ENCODE measurements at places on chromosomes 11 and 22. TPM values are rescaled to one million over a fixed set of nuclear protein-coding genes. Genes with fewer than 3 reads are reported as not detected.
A peak's percentile ranks its signal among the peaks of the same experiment; 100 is the strongest.

SLC17A6 gene
- total RNA-seq: not detected

DNA sequence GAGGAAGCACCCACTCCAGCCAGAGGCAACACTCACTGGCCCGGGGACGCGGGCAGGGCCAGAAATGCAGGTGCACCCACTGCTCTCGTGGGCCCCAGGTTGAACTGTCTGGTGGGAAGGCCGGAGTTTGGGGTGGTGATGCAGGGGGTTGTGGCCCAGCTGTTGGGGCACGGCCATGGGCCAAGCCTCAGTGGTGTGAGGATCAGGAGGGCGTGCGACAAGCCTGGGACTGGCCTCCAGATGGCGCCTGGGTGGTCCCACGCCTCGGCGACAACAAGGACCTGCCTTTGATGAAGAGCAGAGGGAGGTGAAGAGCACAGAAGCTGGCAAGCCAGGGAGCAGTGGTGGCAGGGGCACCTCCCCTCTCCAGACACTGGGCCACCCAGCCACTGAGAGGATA, 240.8 kb downstream of the BRD1 start:
- no peaks in the 10 kb centered on the region for H3K36me3 ChIP-seq
- H3K4me3 ChIP-seq: no peak overlapping the region
- H3K27ac ChIP-seq: no peak overlapping the region
- no peaks in the 10 kb centered on the region for H3K4me1 ChIP-seq
- H3K27me3 ChIP-seq: no peaks in the 10 kb centered on the region
- no peak for DNase-seq

GRCh38 chr22:17972385-17973191, 51.8 kb downstream of the MICAL3 start:
- peaks cover 10% of the 10 kb centered on the region for H3K4me1 ChIP-seq
- no peaks in the 10 kb centered on the region for H3K36me3 ChIP-seq
- no peak overlapping the region for H3K4me3 ChIP-seq
- H3K27ac ChIP-seq: no peak overlapping the region
- H3K27me3 ChIP-seq: no peaks in the 10 kb centered on the region

ANGPTL5 gene
- not detected for total RNA-seq

GRCh38 chr22:50641696-50642607, 14.0 kb upstream of the ARSA start:
- no peak overlapping the region for H3K27ac ChIP-seq
- no peaks in the 10 kb centered on the region for H3K4me1 ChIP-seq
- no peak for DNase-seq
- peaks cover 2% of the 10 kb centered on the region for H3K27me3 ChIP-seq
- no peaks in the 10 kb centered on the region for H3K36me3 ChIP-seq
- no peak overlapping the region for H3K4me3 ChIP-seq

DNA sequence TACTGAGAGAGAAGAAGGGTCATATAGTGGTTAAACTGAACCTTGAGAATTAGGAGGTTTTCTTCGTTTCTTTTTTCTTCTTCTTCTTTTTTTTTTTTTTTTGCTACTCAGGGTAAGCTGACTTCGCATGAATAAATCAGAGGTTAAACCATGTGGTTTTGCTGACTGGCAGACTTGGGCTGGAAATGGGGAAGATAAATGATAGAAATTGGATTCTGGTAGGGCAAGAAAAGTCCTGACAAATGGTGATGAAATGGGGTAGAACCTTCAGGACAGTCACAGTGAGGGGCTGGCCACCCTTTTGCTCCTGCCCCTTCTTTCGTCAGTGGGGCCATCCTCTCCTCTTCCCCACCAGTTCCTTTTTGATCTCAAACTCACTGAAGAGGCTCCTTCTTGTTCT, 1.6 kb upstream of the SWAP70 start:
- H3K4me3 ChIP-seq: peak overlapping the region; percentile 88
- H3K4me1 ChIP-seq: peaks cover 18% of the 10 kb centered on the region
- H3K27me3 ChIP-seq: peaks cover 27% of the 10 kb centered on the region
- DNase-seq: no peak
- H3K36me3 ChIP-seq: peaks cover 8% of the 10 kb centered on the region

GRCh38 chr11:22725079-22725478, 58.7 kb downstream of the GAS2 start:
- H3K4me3 ChIP-seq: no peak overlapping the region
- no peaks in the 10 kb centered on the region for H3K4me1 ChIP-seq
- H3K27ac ChIP-seq: no peak overlapping the region
- peaks cover under 1% of the 10 kb centered on the region for H3K27me3 ChIP-seq
- no peak for DNase-seq

RAB39A gene
- total RNA-seq: not detected

- DNase-seq: no peak
- peaks cover 5% of the 10 kb centered on the region for H3K27me3 ChIP-seq
- H3K4me1 ChIP-seq: no peaks in the 10 kb centered on the region
Measured at GRCh38 chr11:85935751-85936150, 80.6 kb downstream of the CCDC83 start.

DNA sequence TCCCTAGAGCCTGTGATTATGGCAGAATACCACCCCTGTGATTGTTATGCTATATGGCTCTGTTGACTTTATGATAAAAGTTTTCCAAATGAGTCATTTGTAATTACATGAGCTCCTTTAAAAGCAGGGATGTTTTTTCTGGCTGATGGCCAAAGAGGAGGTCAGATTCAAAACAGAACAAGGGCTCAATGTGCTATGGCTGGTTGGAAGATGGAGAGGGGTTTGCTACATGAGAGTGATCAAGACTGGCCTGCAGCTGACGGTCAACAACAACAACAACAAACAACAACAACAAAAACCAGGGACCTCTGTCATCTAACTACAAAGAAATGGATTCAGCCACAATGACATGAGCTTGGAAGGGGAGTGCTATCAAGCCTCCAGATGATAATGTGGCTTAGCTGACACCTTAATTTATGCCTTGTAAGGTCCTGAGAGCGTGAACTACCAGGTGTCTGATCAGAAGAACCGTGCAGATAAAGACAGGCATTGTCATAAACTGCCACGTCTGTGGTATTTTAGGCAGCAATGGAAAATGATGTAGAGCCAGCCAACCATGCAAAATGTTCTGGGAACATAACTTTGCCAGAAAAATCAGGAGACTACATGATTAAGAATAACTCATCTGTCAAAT, 47.2 kb downstream of the PIWIL3 start:
- H3K4me1 ChIP-seq: no peaks in the 10 kb centered on the region
- DNase-seq: no peak
- no peak overlapping the region for H3K4me3 ChIP-seq
- no peak overlapping the region for H3K27ac ChIP-seq

DNA sequence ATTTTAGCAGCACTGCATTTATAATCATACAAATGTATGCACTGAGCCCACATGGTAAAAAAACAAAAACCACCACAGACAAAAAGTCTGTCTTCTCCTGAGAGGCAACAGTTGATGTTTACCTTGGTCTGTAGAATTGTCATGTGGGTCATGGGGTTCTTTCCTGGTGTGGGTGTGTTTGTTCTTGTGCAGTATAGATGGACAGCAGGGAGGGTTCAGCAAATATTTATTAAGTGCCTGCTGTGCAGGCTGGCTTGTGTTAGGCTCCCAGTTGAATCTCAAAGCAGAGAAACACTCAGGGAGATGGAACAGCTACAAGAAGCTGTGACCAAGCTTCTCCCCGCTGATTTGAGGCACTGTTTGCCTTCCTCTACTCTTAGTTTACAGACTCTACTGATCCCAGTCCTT, 82.2 kb downstream of the PISD start:
- H3K27me3 ChIP-seq: no peaks in the 10 kb centered on the region
- H3K4me1 ChIP-seq: peaks cover 40% of the 10 kb centered on the region
- no peak for DNase-seq
- H3K36me3 ChIP-seq: peaks cover 45% of the 10 kb centered on the region
- peak overlapping the region; percentile 53 for H3K27ac ChIP-seq
- H3K4me3 ChIP-seq: no peak overlapping the region
